HuH-7 (cell line): ENCODE measurements at places on chromosomes 3 and 15.

DNA sequence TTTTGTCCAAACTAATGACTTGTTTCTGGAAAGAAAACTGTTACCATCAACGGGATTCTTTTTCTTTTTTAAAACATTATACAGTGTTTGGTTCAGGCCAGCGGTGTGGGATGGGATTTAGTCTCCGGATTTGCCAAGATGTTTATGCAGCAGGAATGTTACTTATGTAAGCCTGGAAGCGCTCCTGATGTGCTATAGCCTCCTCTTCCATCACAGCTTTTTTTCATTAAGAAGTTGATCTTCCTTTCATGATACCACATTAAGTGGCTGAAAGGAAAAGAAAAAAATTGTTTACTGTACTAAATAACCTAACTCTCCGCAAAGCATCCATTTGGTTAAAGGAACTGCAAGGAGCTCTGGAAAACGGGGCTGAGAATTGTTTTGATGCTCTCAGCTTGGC lies 120.5 kb upstream of the ALDH1A3 start:
- no peak for DNase-seq

DNA sequence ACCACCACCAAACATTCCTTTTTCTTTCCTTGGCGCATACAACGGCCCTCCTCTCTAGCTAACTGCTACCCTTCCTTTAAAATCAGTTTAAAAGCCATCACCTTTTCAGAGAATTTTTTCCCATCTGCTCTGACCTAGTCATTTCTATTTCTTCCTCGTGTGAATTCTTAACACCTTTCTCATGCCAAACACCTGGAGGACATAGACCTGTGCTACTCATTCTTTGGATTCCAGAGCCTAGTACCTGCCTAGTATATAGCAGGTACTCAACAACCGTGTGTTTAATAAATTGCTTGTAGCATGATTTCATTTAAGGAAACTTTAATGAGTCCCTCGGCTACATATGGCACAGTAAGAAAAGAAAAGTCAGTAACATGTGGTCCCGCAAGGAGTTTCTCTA lies 2.0 kb upstream of the TPM1 start:
- no peak for DNase-seq

- DNase-seq, result no peak
Observed at GRCh38 chr3:37593796-37594195, 267.9 kb upstream of the CTDSPL start.

DNA sequence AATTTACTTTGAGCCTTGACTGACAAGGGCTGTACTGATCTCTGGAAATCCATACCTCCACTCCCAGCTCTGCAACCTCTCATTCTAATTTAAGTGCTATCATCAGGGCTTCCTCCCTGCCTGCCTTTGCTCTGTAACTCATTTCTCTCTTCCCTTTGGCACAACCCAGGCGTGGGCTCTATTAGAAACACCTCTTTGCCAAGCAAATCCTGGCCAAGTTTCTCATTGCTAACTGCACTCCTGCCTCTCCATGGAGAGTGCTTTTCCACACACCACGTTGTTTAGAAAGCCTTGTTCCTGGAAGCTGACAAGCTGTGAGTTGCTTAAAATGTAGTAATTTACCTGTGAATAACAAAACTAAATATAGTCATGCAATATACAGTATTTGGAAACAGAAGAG lies 20.1 kb upstream of the FSTL1 start:
- DNase-seq, result no peak

DNA sequence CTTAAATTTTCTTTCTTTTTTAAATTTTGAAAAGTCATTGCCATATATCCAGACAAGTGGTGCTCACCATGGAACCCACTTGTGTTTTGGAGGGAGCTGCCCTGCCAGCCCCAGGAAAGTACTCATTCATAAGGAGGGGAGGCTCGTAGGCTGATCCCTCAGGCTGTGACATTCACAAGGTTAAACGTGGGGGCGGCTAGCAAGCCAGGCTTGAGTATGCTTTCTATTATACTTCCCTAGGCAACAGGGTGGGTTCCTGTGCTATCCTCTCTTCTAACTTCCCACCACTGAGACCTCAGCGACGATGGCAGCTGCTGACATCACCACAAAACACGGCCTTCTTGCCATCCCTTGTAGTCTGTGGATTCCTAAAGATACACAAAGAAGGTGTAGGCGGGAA lies 160.5 kb upstream of the C2CD4B start:
- no peak for DNase-seq
